ENCODE measurements at places on chromosomes 12 and 14.

DNA sequence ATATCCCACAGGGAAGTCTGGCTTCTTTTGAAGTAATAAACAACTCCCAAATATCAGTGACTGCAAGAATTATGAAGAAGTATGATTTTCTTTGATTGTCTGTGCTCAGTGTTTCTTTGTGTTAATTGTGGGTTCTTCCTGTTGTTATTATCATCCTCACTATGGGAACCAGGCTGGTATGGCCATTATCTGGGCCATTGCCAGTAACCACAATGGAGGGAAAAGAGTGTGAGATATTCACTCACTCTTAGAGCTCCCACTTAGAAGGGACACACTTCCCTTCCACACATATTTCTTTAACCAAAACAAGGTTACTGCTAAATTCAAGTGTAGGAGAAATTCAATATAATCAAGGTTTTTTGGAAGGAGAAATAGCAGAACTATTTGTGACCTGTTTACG lies 503.7 kb downstream of the SLC6A15 start:
- DNase-seq: no peak

GRCh38 chr14:52328276-52328675 lies 14.2 kb downstream of the PTGER2 start:
- no peak for DNase-seq

DNA sequence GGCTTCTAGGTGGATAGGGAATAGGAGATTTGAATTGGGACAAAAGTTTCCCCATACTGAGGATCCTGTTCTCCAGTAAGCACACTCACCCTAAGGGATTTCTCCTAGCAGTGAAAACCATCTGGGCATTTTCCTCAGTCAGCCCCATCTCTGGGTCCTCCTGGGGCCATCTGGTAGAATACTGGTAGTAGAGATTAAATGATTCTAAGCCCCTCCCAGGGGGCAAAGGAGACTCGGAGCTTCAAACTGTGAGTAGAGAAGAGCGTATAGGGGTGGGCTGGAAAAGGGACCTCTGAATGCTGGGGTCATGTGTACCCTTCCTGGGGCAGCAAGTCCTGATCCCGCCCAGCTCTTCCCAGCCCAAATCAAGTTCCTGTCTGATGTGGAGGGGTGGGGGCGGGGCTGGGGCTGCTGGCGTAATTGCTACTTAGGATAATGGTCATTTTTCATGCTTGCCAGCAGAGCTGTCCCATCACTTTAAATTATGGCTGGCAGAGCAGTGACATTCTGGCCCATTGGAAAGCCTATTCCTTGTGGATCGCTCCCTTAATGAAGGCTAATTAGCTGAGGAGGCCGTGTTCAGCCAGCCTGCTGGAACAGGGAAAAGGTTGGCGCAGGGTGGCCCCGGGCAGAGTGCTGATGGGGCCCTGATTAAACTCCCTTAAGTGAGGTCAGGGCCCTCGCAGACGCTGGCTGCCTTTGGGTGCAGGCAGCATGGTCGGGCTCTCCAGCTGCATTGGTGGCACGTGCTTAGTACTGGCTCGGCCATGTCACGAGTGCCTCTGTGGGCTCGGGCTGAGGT lies 127.8 kb downstream of the TSPAN9 start:
- no peak for DNase-seq

DNA sequence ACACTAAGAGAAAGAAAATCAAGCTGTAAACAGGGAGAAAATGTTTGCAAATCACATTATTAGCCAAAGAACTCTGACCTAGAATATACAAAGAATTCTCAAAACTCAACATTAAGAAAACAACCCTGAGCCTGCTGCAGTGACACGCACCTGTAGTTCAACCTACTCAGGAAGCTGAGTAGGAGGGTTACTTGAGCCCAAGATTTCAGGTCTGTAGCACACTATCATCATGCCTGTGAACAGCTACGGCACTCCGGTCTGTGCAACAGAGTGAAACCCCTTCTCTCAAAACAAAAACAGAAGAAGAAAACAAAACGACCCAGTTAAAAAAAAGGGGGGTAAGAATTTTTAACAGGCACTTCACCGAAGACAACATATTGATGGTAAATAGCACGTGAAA lies 20.8 kb downstream of the SAV1 start:
- no peak for DNase-seq

DNA sequence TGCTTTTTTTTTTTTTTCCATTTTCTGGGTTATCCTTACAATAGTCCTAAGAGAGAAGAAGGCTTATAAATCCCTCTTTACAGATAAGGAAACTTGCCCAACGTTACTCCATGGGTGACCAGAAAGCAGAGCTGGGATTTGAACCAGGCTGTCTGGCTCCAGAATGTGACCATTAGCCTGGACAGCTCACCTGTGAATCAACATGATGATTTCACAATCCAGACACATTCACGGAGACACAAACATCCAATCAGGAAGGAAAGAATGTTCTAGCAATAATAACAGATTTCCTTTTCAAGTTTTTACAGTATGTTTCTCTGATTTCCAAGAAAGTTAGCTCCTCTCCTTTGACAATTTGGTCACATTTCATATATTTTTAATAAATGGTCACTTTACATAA lies 118.3 kb downstream of the GALC start:
- DNase-seq: no peak

DNA sequence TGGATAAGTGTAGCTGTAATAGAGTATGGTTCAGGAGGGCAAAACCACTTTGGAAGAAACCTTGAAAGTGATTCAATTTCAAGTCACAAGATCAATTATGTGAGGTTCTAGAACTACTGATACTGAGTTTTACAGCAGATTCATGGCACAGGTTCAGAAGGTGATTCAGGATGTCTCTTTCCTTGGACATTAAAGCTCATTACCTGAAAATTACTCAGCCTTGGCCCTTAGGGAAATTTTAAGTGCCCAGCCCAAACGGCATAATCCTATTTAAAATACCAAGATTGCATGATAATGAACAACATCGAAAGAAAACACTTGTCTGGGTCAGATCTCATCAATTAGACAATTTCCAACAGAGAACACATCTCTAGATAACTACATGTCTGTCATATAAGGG lies 70.2 kb upstream of the SLC38A2 start:
- no peak for DNase-seq

DNA sequence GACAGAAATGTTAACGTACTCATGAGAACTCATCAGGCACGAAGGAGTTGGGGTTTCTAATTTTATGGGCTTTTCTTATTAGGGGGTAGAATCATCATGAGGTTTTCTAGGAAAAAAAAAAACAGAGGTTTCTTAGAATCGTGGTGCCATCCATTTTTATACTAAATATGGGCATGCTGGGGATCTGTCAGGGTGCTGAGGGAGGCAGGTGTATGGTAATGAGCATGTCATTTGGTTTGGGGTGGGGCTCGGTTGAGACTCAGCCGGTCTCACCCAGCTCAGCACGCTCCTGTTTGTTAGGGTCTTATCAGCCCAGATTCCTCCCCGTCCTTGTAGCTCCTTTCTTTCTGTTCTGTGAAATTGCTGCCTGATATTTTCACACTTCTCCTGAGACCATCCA lies 98.2 kb downstream of the DICER1 start:
- DNase-seq: no peak

GRCh38 chr14:104866451-104867370 lies 1.6 kb downstream of the CEP170B start:
- DNase-seq: peak; percentile 58

- no peak for DNase-seq
These were observed 46.0 kb downstream of the KCNK13 start for GRCh38 chr14:90107789-90108188.

GRCh38 chr12:131091413-131091975 lies 137.8 kb downstream of the ADGRD1 start:
- peak; percentile 57 for DNase-seq

DNA sequence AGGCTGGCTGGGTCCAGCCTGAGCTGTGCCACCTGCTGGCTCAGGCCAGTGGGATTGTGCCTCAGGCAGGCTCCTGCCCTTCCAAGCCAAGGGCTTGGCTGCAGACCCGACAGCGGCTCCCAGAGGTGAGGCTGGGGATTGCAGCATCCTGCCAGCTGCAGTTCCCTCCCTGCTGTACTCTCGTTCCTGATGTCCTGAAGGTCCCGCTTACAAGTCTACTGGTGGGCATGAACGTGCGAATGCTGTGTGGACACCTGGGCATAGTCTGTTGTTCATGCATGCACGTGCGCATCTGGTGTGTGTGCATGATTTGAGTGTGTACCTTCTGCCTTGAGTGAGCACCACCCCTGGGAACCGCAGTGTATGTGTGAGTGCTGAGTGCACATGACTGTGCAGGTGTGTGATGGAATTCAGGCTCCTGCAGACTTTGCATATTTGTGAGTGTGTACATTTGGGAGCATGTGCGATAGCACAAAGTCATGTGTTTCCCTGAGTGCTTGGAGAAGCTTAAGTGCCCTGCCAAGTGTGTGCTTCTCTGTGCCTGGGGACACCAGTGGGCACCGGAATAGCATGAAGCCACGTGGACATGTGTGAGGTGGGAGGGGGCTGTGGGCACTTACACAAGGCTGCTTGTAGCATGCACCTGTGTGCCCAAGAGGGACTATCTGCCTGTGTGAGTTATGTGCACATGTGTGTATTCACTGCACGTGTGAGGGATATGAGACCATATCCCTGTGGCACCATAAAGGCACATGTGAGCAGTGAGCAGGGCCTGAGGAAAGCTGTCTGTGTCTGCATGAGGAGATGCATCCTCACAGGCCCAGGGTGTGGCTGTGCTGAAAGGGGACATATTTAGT lies 19.3 kb upstream of the KRT7 start:
- peak; percentile 81 for DNase-seq

DNA sequence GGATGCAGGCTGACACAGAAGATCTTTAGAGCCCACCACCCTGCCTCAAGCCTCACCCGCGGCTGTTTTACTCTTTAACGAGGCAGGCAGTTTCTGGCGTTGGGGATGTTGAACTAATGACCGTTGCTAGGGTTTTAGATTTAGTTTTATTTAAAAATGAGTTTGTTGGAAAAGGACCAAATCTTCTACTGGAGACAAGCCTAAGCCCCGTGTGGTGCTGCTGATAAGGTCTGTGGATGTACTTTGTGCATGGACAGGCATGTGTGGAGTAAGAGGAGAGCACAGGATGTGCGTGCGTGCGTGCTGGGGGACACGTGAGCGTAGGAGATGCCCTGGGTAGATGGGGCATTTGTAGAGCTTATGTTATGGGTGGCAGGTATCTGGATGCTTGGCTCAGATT lies 5.7 kb downstream of the NTF3 start:
- DNase-seq: no peak

DNA sequence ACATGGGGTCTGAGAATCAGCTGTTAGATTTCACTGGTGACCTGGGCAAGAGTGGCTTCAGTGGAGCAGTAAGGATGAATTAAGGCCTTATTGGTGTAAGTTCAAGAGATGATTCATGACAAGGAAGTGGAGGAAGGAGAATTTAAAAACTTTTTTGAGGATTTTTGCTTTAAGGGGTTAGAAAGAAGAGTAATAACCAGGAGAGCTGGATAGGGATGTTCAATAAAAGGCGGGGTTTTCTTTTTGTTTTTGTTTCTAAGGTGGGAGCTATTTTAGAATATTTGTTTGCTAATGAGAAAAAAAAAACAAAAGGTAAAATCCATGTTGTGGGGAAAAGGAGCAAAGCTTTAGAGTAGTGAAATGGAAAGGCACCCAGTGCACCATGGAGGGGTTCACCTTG lies 15.2 kb upstream of the TUBA1B start:
- DNase-seq: no peak

DNA sequence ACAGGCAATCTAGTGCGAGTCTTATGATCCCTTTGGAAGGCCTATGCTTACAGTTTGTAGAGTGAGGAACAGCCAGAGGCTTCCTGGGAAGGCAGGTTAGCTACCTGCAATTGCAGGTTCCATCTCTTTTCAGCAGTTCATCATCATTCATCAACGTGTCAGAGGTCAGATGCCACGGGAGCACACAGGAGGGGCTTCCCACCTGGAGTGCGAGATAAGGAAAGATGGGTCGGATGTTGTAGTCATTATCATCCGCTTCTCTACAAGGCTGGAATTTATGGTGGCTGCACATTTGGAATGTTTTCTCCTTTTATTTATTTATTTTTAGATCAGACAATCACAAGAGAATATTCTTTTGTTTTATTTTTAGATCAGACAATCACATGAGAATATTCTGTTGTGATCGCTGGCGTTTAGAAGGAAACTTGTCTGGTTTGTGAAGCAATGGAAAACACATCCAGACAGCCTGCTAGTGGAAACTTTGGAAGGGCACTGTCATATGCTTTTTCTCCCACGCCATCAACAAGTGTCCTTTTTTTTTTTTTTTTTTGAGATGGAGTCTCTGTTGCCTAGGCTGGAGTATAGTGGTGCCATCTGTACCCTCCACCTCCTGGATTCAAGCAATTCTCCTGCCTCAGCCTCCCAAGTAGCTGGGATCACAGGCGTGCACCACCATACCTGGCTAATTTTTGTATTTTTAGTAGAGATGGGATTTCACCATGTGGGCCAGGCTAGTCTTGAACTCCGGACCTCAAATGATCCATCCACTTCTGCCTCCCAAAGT lies 1.9 kb upstream of the BICD1 start:
- no peak for DNase-seq

- DNase-seq: no peak
These were observed 910 bp upstream of the NOPCHAP1 start for GRCh38 chr12:104985206-104985605.

DNA sequence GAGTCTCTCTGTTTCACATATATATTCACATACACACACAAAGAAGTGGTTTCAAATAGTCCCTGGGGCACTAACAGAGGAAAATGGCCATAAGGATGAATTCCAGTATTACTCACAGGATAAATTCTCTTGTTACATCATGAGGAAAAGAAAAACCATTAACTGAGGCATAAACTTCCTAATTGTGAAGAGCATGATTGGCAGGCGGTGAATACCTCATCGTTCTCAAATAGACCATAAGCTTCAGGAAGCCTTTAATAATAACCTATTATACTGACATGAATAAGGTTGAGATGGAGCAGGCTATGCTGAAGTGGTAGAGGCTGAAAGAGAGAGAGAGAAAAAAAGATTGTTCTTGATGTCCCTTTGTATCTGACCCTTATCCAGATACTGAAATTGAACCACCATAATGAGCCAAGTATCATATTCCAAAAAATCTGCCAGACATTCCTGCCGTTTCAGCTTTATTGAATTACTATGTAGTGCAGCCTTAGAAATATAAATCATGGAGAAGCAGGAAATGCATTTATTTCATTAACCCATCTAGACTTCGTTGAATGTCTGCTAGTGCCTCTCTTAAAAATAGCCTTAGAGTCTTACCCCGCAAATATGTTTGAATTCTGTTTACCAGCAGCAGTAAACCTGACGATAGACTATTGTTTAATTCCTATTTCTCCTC lies 86.8 kb downstream of the NUAK1 start:
- no peak for DNase-seq

- DNase-seq: peak; percentile 91
These were observed 311.9 kb downstream of the DUSP6 start for GRCh38 chr12:89040146-89040964.

DNA sequence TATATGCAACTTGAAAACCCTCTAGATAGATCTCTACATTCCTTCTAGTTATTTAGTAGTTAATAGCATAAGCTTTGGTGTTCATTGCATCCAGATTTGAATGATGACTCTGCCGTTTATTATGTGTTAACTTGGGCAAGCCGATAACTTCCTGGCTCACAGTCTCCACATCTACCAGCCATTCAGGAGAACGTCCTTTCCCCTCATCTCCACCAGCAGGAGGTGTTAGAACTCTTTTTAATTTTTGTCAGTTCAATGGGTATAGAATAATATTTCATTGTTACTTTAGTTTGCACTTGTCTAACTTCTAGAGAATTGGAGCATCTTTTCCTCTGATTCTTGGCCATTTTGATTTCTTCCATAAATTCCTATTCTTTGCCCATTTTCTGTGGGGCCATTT lies 30.0 kb upstream of the WSCD2 start:
- no peak for DNase-seq

Data from activated effector memory CD4-positive, alpha-beta T cell treated with anti-CD3 and anti-CD28 coated beads, Interleukin-2, amount 50 U/mL, for 16 hours (primary cell).